DMS153 (cell line): ENCODE measurements at places on chromosomes 7 and 10.

DNA sequence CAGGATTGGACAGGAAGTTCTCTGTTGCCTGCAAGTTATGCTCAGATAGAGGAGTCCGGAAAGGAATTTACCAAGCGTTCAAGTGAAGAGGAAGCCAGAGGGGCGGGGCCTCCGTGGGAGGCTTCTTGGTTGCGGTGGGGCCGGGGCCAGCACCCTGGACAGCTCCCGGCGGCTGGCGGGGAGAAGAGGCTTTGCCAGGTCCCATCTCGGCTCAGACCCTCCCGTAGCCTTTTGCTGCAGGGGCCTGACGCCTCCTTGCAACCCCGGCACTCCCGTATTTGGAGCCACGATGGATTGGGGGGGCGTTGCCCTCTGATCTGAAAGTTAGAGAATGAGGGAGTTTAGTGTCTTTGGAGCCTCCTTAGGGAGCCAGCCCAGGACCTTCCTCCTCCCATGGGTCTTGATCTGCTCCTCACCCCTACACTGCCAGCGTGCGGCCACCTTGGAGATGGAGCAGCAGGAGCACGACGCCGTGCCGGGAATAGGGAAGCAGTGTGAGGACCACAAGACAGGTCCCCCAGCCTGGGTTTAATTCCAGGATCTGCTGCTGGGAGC lies 3.1 kb upstream of the SLC18A3 start:
- no peak for DNase-seq

DNA sequence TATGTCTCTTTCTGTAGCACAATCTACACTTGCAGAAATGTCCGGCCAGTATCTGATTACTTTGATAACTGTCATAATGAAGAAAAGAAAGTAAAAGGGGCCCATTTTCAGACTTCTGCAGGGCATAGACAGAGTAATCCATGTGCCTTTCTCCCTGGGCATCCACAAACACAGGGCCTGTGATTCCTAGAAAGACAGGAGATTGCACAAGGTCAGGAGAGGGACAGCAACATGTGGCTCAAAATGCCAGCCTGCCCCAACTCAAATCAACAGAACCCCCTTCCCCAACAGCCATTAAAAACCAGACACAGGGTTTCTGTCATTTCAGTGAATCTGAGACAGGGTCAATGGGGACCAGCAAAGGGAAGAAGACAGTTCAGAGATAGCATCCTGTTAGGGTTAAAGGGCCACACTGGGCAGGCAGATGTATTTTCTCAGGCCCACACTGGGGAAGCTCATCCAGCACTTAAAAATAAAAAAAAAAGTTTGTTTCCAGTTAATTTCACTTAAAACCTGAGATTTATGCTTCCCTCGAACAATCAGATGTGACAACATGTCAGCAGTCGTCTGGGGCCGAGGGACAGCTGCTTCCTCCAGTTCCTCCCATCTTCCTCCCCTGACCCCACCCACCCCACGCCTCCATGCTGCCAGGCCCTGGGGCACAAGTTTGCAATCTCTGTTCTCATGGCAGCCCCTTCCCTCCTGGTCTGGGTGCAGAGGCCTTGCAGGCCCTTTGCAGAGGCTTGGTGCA lies 30.7 kb upstream of the ACSL5 start:
- DNase-seq, result no peak

DNA sequence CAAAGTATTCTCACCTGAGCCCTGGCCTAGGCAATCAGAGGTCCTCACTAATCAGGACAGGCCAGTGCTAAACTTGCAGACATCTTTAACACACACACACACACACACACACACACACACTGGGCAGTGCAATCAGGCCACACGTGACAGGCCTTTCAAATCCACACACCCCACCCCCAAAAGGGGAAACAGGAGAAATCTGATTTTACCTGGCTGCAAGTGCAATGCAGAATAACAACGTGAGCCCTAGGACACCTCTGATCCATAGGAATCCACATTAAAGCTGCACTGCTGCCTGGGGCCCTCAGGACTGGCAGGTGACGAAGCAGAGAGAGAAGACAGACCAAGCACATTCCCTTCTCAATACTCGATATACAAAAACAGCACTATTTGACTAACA lies 218.9 kb downstream of the FAM107B start:
- no peak for DNase-seq

- no peak for DNase-seq
Observed at GRCh38 chr7:15490291-15490690, 71.5 kb downstream of the AGMO start.

DNA sequence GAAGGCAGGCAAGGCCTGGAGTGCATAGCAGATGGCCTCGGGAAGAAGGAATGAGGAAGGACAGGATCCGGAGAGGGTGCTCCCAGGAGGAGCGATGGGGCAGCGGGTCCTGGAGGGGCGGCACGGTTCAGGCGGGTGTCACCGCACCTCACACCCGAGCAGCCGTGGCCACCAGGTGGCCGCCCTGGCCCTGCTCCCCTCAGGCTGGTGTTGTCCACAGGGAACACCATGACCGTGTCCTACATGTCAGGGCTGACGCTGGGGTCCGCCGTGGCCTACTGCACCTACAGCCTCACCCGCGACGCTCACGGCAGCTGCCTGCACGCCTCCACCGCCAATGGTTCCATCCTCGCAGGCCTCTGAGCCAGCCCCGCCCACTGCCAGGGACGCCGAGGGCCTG lies 19.8 kb downstream of the SLC29A4 start:
- DNase-seq, result no peak

DNA sequence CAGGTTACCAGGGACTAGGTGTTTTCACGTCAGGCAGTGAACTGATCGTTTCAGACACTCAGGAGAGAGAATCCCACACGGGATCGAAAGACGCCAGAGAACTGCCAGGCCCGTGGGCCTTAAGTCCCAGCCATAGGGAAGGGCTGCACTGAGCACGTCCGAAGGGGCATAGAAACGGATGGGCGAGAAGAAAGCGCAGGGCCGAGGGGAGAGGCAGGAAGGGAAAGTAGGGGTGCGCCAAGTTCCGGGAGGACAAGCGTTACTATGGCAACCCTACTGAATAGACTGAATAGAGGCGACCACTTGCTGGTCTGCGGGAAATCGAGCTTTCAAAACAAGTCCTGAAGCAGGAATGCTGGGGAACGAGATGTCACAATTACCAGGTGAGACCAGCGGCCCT lies 421.3 kb upstream of the NUPR2 start:
- no peak for DNase-seq

DNA sequence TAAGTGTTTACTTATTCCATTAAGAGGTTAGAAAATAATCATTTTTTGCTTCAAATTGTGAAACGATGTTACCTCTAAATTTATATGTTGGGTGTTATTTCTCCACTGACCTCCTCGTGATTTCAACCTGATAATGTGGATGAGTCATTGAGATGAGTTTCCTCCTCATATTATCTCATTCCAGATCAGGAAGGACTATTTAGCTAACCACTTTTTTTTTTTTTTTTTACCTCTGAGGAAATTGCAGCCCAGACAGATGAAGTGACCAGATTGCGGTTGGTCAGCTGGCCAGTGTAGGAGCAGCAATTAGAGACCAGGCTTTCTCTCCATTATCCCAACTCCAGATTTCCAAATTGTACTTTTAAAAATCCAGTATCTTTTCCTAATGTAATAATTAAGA lies 248.7 kb downstream of the FZD1 start:
- DNase-seq, result no peak

GRCh38 chr7:4103352-4104091 lies 578.6 kb upstream of the FOXK1 start:
- no peak for DNase-seq

GRCh38 chr7:29564496-29565223 lies 1.0 kb downstream of the PRR15 start:
- peak; percentile 52 for DNase-seq

- DNase-seq, result no peak
Observed at GRCh38 chr10:73782749-73783085, 869 bp downstream of the CHCHD1 start.

GRCh38 chr10:15748126-15748525 lies 28.4 kb upstream of the ITGA8 start:
- no peak for DNase-seq

- no peak for DNase-seq
Observed at GRCh38 chr10:79470096-79470495, 24.7 kb upstream of the ZCCHC24 start.

DNA sequence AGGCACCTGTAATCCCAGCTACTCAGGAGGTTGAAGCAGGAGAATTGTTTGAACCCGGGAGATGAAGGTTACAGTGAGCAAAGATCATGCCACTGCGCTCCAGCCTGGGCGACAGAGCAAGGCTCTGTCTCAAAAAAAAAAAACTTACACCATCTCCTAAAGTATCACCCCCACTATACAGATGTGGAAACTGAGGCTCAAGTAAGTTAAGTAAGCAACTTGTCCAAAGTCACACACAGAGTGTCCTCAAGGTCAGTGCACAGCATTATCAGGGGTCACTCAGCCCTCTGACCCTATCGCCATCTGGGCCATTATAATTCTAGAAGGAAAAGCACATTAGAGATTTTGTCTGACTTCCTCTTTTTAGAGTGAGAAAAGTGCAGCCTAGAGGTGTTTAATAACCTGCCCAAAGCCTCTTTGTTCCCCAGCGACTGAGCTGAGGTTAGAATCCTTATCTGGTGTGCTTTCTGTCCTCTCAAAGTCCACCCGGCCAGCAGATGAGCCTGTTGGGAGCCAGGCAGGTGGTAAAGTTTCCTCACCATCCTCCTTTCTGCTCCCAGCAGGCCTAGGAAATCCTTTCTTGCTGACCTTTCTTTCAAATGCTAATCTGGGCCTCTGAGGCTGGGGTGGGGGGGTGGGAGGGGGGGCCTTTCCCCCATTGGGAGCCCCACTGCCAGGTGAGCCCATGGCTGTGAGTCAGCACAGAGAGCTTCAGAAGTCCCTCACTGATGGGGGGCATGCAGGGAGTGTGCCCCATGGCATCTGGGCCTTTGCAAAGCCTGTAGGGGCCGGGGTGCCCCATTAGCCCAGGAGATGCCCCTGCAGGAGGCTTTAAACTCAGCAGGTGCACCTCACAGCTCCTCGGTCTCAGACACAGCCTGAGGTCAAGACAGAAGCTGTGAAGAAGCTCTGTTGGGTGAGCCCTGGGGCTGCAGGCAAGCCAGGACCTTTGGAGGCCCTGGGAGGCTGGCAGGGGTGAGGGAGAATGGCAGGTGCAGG lies 12.0 kb upstream of the KCNMA1 start:
- no peak for DNase-seq

GRCh38 chr7:91557789-91558404 lies 293.7 kb downstream of the FZD1 start:
- peak; percentile 10 for DNase-seq

DNA sequence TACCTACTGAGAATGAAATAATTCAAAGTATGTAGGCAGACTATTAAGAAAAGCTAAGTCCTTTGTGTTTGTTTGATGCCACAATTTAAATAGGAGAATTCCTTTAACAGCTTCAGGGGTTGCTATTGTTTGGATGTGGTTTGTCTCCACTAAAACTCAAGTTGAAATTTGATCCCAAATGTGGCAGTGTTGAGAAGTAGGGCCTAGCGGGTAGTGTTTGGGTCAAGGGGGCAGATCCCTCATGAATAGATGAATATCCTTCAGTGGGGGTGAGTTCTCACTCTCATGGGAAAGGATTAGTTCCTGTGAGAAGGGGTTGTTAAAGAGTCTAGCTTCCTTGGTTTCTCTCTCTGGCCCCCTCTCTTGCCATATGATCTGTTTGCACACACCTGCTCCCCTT lies 97.0 kb downstream of the HGF start:
- no peak for DNase-seq

- peak; percentile 85 for DNase-seq
Observed at GRCh38 chr7:3673524-3673923, 372.5 kb downstream of the SDK1 start.
